ENCODE measurements at places on chromosomes 2 and 18. TPM values are rescaled to one million over a fixed set of nuclear protein-coding genes. Genes with fewer than 3 reads are reported as not detected.

ETAA1 gene
- total RNA-seq = 9.5 TPM

MTX2 gene
- total RNA-seq = 15.8 TPM

SCN1A gene
- total RNA-seq = not detected

CCNYL1 gene
- total RNA-seq = 7.4 TPM

PAPOLG gene
- total RNA-seq = 19.1 TPM

GALR1 gene
- not detected for total RNA-seq

KANSL1L gene
- total RNA-seq = 4.8 TPM

ABHD1 gene
- total RNA-seq = 0.52 TPM

COLEC12 gene
- total RNA-seq = not detected

ASXL3 gene
- not detected for total RNA-seq

DSC3 gene
- total RNA-seq = not detected

FOXD4L1 gene
- 0.50 TPM for total RNA-seq

FBXO36 gene
- 0.52 TPM for total RNA-seq

MSH2 gene
- 53.4 TPM for total RNA-seq

CRYGA gene
- total RNA-seq = not detected

LRATD1 gene
- not detected for total RNA-seq

HOXD9 gene
- total RNA-seq = not detected

ZNF804A gene
- not detected for total RNA-seq

HOXD13 gene
- total RNA-seq = not detected

CYBRD1 gene
- 2.7 TPM for total RNA-seq

KLHL41 gene
- not detected for total RNA-seq

CCBE1 gene
- total RNA-seq = not detected

KCNK3 gene
- total RNA-seq = not detected

MFF gene
- total RNA-seq = 60.8 TPM

SCTR gene
- total RNA-seq = not detected

All from T-helper 2 cell treated with Interferon-gamma antibody and Interleukin-4, amounts not matched to agents 100 ng/mL and 5 ng/mL, for 36 hours (primary cell).